ENCODE measurements at places on chromosomes 11 and 22.

GRCh38 chr11:122756417-122756816, 81.9 kb upstream of the CRTAM start:
- DNase-seq, result no peak

GRCh38 chr11:95924414-95924760, 480 bp upstream of the MTMR2 start:
- no peak for DNase-seq

- DNase-seq, result no peak
These were observed 13.4 kb downstream of the LGR4 start for GRCh38 chr11:27459191-27459590.

- no peak for DNase-seq
These were observed 77.5 kb upstream of the NARS2 start for GRCh38 chr11:78651923-78652842.

- DNase-seq, result no peak
These were observed 194.6 kb downstream of the TRIM29 start for GRCh38 chr11:119943298-119943655.

DNA sequence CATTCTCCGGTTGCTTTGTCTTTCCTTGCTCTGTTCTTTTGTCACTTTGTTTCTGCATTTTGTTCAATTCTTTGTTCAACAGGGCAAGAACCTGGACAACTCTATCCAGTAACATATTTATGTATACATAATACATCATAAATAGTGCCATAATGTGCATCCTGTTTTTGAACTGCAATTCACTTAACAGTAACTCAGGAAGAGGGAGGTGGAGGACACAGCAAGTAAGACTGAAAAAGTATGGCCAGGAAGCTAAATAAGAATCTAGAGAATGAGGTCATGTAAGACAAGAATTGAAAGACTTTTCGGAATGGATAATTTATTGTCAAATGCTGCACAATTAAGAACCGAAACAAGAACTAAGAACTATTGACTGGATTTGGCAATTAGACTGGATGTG, 29.2 kb upstream of the CHORDC1 start:
- DNase-seq, result no peak

GRCh38 chr22:43886231-43886630, 5.6 kb downstream of the PNPLA5 start:
- DNase-seq, result no peak

All from T-helper 9 cell (primary cell).